Stimulated activated CD8-positive, alpha-beta memory T cell treated with anti-CD3 and anti-CD28 coated beads, Interleukin-7, amount 100 ng/mL, for 1 hour (primary cell): ENCODE measurements at places on chromosomes 5 and 9.

DNA sequence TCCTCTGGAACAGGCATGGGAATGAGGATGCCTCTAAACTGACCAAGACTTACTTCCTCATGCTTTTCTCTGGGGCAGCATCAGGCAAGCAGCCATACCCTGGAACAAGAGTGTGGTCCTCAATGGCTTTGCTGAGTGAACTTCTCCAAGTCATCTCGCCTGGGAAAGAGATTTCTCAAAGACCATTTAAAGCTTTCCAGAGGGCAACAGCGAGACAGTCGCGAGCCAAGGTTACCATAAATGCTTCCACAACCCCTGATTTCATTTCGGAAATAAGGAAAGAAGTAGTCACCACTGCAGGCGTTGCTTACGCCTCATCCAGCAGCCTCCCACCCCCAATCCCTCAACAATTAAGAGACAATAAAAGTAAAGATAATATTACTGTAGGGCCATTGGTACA lies 1.1 kb upstream of the SNCAIP start:
- DNase-seq: no peak

- no peak for DNase-seq
These were observed 378.3 kb upstream of the WWC1 start for GRCh38 chr5:167912941-167913665.

- no peak for DNase-seq
These were observed 8.5 kb upstream of the ZNF79 start for GRCh38 chr9:127415657-127416056.

DNA sequence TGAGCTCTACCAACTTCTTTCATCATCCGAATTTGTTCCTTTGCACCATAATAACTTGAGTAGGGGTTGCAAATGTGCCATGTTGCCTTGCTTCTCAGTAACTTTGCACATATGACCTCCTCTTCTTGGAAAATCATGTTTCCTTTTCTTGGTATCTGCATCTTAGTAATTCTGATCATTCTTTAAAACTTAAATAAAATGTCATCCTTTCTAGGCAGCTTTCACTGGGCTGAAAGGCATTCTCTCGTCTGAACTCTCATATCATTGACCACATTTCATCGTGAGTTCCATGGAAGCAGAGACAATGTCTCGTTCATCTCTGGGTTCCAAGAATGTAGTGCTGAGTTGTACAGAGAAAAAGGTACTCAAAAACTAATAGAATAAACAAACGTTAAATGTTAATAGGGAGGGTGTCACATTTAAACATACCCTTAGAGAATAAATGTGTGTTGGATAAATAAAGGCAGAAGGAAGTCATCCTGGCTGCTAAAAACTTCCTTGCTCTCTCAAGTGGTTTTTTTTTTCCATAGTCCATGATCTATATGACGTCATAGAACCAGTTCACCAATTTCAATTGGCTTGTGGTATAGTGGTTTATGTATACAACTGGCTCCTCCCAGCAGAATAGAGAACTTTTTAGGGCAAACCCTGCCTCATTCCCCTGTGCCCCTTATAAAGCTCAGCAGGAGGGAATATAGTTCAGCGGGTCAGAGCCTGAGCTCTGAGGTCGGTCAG lies 218.1 kb upstream of the TRIM32 start:
- no peak for DNase-seq

DNA sequence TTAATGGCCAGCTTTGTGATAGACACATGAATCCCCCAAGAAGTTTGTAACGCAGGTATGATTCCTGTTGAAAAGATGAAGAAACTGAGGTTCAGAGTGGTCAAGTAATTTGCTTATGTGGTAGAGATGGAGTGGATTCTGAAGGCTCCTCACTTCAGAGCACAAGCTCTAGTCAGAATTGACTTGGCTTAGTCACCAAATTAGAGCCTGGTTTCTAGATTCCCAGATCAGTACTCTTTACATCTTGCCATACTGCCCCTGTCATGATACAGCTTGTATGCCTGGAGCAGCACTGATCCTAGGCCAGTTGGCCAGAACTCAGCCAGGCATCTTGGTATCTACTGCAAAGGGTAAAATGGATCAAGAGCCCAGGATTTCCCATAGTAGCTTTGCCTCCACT lies 284.4 kb upstream of the RFX3 start:
- DNase-seq: no peak

DNA sequence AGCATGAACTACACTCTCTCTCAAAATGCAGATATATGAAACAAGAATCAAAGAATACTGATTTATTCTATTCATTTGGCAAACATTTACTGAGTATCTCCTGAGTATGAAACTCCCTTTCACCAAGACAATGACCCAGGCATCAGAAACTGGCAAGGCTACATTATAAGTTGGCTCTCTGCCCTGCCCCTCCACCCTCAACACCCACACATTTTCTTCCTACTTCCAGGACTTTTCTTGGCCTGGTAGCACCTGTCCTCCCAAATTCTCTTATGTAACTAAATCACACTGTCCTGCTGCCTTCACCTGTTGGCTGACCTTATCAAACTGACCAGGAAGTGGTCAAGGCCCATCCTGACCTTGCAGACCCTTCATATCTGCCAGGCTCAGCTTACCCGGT lies 3.5 kb downstream of the RASEF start:
- no peak for DNase-seq

- no peak for DNase-seq
These were observed 324.8 kb downstream of the TMEM38B start for GRCh38 chr9:106019039-106019680.

GRCh38 chr5:946720-947625 lies 54.3 kb downstream of the TRIP13 start:
- no peak for DNase-seq
